Activated CD8-positive, alpha-beta memory T cell treated with anti-CD3 and anti-CD28 coated beads for 1 hour (primary cell): ENCODE measurements at places on chromosomes 5 and 9.

DNA sequence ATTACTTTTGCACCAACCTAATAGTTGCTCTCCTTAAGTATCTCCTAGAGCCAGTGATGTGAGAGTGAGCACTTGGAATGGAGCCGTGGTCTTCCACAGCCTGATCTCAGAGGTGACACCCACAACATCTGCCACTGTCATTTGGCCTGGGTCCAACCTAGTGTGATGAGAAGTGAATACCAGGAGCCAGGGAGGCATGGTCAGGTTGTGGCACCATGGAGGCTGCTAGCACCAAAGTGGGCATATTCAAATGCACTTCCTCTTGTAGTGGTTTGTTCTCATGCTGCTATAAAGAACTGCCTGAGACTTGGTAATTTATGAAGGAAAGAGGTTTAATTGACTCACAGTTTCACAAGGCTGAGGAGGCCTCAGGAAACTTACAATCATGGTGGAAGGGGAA, 22.6 kb upstream of the CEP72 start:
- no peak for DNase-seq

GRCh38 chr5:139903450-139903794, 107.8 kb downstream of the PSD2 start:
- DNase-seq: no peak

DNA sequence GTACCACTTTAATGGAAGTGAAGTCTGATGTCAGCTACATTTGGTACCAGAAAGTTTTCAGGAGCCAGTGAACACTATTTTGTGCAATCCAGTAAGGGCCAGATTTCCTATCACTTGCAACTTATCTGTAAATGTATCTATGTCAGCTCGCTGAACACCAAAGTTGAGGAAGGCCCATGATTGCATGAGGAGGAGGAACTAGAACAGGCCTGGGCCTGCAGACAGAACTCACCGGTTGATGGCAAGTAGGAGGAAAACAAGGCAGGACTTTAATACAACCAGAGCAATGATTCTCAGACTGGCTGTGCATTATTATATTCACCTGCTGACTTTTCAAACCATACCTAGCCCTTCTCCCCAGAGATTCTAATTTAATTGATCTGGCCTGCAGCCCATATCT, 540.2 kb downstream of the CETN3 start:
- no peak for DNase-seq

DNA sequence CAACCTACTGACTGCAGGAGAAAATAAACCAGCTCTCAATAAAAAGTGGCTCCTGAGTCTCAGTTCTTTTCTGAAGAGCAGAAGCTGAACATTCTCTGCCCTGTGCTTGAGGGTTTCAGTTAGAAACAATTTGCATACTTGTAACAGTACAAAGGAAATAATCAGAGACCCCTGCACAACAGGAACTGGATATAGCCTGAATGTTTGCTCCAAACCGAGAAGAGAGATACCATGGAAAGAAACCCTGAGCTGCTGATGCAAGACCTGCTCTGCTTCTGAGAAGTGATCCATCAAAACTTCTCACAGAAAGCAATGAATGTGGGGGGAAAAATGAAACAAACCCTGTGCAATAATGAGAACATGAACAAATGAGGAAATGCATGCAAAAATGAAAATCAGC, 592.9 kb downstream of the SEMA5A start:
- DNase-seq: no peak

DNA sequence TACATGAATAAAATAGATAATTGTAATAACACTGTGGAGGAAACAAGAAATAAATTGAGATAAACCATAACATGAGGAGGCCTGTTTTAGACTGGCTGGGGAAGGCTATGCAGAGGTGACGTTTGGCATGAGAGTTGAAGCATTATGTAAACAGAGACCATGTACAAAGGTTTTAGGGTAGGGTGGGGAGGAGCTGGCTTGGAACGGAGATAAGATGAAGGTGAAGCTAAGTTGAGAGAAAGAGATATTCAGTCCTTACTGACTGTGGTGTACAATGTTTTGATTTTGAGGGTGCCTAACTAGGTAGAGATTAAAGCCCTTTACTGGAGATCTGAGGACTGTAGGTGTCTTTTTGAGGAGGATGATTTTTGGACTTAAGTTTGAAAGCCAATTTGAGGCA, 17.8 kb downstream of the MAN2A1 start:
- DNase-seq: no peak

- no peak for DNase-seq
These were observed 649 bp downstream of the AP3B1 start for GRCh38 chr5:78293851-78294247.

DNA sequence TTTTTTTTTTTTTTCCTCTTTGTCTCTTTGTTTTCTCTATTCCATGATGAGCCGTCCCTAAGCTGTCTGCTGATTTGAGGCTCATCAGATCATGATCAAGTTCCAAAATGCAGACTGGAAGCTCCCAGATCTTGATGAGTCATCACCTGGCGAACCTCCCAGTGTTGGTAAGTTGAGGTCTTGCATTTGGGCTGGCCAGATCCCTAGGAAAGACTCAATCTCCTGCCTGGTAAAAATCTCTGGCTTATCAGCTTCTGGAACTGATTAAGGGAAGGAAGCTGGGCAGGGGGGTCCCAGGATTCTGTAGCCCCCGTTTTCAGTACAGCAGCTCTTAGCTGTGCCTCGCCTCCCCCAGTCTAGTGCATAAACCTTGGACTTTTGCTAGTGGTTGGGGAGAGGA, 69.0 kb downstream of the TSPAN17 start:
- DNase-seq: no peak

DNA sequence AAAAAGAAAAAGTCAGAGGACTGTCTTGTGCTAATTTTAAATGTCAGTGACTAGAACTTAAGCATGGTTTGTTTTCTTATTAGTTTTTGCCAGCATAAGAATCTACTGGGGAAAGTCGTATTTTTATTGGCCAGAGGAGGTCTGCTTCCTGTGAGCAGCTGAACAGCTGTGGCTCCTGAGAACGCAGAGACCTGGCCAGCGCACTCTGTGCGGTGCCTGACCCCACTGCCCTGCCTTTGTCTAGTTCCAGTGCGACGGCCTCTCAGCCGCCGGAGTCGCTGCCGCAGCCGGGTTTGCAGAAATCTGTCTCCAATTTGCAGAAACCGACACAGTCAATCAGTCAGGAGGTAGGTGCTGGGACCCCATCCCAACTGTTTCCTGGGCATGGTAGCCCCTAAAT, 42.5 kb downstream of the PRRC2B start:
- DNase-seq: no peak

DNA sequence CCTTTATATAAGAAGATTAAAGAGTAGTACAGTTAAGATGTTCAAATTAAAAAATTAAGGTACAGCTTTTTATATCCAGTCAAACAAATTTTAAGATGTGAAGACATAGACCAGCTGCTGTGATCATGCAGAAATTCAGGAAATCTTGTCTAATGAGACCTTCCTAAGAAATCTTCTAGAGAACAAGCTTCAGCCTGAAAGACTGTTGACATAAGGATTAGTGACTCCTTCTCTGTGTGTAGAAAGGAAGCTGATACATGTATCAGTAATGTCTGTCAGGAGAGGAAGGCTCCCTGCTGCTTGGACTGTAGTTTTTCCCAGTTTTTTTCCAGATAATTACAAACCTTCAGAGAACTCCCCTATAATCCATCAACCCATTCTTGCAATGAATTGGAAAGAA, 75.8 kb upstream of the PCSK5 start:
- no peak for DNase-seq

- no peak for DNase-seq
These were observed 8.7 kb downstream of the TTC39B start for GRCh38 chr9:15298362-15298761.

DNA sequence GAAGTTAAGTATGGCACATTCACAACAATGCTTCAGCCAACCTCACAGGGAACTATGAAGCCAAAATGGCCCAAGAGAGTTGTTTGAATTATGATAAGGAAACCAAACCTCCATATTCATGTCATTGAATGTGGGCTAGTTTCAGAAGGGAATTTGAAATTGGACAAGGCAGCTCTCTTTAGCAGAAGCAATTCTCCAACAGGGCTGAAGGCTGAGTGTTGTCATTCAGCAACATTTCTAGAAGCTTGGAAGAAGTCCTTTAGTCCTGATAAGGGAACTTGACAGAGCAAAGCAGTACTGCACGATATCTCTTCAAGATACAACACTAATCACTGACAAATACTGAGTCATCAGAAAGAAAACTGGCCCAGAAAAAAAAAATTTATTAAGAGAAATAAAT, 115.4 kb downstream of the SLC25A46 start:
- no peak for DNase-seq

GRCh38 chr9:4328723-4329122, 28.9 kb upstream of the GLIS3 start:
- no peak for DNase-seq

GRCh38 chr5:34487159-34487879, 168.8 kb upstream of the RAI14 start:
- no peak for DNase-seq

GRCh38 chr9:131704141-131704983, 35.5 kb downstream of the RAPGEF1 start:
- DNase-seq: no peak

DNA sequence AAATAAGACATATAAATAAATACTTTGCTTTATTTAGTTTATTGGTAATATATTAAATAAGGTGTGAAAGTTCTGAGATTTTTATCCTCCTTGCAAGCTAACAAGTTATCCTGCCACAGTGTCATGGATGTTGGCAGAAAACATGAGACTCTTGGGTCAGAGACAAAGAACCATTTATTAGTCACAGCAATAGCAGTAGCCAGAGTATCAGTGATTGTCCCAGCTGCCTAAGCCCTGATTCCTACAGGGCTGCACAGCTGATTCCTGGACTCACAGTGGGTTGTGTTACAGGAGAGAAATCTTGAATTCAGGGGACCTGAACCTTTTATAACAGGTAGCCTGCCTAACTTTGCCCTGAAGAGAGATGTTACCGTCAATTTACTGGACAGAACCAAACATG, 304.5 kb upstream of the ZNF608 start:
- no peak for DNase-seq

DNA sequence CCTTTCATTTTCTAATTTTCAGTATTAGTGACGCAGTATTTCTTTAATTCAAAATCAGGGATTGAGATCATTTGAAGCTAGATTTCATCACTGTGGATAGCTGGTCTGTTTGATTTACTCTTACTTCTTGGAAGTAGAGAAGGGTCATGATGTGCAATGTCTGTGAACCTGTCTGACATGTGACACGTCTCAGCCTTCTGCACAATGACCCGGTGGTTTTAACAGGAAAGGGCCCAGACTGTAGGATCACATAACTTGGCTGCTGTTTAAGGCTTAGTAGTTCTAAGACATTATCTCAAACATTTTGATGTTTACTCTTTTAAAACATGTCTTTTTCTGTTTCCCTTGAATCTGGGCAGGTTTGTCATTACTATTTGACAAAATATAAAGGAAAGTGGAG, 823.3 kb upstream of the NUDT12 start:
- DNase-seq: no peak

DNA sequence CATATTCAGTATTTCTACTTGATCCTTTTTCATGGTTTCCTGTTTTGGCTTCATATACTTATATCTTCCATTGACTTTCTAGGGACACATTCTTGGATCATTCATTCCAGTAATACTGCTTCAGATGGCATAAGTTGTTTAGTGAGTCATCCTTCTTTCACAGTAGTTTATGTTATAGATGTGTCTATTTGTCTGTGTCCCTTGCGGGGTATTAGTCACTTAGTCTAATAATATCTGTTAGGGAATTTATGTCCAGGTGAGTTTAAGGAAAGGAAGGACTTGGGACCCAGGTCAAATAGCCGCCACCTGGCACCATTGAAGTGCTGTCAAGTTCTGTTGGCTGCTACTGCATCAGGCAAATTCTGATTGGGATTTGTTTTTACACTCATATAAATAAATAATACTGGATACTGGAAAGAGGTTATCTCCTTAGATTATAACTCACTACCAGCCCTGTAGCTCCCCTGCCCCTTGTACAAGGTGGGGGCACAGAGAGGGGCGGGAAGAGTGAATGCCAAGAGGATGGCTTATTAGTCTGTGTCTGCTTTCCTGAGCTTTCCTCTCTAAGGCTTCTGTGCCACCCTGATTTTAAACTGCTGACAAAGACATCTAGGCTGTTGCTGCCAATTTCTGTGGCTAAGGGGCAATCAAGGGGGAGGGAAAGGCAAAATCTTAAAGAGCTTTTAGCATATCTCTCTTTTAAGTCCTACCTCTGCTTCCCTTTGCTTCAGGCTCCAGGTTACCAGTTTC, 64.9 kb downstream of the CDC42SE2 start:
- DNase-seq: no peak

DNA sequence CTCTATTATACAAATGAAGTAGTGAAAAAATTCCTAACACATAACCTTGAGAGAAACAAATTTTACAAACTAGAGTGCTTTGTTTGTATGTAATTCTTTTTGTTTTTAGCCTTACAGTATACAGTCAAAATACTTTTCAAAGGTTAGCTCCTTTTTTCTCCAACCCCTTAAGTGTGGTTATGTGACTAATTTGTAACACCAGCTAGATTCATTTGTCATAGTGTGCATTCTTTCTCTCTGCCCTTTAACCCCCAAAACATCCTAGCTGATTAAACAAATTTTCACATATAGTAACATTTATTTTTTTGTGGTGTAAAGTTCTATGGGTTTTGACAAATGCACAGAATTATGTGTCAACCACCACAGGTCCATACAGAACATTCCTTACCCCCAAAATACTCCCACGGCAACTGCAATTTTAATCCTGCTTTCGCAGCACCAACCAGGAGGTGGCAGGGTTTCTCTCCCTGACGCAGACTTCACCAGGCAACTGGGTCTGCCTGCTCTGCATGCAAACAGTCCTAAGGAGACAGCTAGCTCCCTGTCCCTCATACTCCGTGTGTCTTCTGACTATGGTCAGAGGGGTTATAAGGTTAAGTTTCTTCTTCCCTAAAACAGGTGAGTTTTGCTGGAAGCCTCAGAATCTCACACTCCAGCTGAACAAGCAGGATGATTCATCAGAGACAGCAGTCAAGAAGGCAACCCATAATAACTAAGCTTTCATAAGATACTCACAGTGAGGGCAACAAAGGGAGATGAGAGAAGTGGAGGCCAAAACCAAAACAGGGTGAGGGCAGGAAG, 44.5 kb upstream of the NR5A1 start:
- no peak for DNase-seq

DNA sequence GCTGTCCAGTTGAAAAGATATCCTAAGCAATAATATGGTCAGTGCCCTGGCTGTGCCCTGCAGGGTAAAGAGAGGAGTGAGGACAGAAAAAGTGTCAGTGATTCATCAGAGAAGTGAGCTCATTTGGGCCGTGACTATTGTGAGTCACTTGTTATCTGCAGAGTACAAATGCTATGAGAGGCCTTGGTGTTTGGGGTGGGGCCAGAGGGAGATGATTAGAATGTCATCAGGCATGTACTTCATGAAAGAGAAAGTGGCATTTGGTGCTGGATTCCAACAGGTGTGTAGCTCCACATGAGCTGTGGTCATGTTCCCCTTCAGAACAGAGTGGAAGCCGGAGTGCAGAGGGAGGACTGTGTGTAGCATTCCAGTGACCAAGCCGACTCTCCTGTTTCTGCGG, 174.1 kb downstream of the KDM4C start:
- DNase-seq: no peak

GRCh38 chr5:159290741-159291140, 27.7 kb downstream of the UBLCP1 start:
- no peak for DNase-seq

GRCh38 chr9:13971415-13971814, 342.5 kb downstream of the NFIB start:
- no peak for DNase-seq

GRCh38 chr9:5499889-5500398, 10.4 kb upstream of the PDCD1LG2 start:
- DNase-seq: no peak

- no peak for DNase-seq
These were observed 38.2 kb downstream of the CLINT1 start for GRCh38 chr5:157820593-157821252.
